ENCODE measurements at places on chromosomes 16 and 17. TPM values are rescaled to one million over a fixed set of nuclear protein-coding genes. Genes with fewer than 3 reads are reported as not detected.

OTOP3 gene
- total RNA-seq: not detected

GAS2L2 gene
- total RNA-seq: 0.09 TPM

TNP2 gene
- total RNA-seq: not detected

DNAI2 gene
- not detected for total RNA-seq

IRX5 gene
- 1.0 TPM for total RNA-seq

SHISA9 gene
- 2.5 TPM for total RNA-seq

VPS35 gene
- 115 TPM for total RNA-seq

HIGD1B gene
- total RNA-seq: not detected

GP2 gene
- not detected for total RNA-seq

- peak; percentile 64 for DNase-seq
- no peaks in the 10 kb centered on the region for H3K27me3 ChIP-seq
- no peak overlapping the region for H3K27ac ChIP-seq
- no peaks in the 10 kb centered on the region for H3K36me3 ChIP-seq
These were observed 1.1 kb downstream of the VAT1 start for GRCh38 chr17:43020789-43021740.

- H3K27me3 ChIP-seq: no peaks in the 10 kb centered on the region
- DNase-seq: no peak
- no peak overlapping the region for H3K4me3 ChIP-seq
- H3K4me1 ChIP-seq: no peaks in the 10 kb centered on the region
These were observed 9.9 kb downstream of the CSNK1D start for GRCh38 chr17:82263641-82264040.

DNA sequence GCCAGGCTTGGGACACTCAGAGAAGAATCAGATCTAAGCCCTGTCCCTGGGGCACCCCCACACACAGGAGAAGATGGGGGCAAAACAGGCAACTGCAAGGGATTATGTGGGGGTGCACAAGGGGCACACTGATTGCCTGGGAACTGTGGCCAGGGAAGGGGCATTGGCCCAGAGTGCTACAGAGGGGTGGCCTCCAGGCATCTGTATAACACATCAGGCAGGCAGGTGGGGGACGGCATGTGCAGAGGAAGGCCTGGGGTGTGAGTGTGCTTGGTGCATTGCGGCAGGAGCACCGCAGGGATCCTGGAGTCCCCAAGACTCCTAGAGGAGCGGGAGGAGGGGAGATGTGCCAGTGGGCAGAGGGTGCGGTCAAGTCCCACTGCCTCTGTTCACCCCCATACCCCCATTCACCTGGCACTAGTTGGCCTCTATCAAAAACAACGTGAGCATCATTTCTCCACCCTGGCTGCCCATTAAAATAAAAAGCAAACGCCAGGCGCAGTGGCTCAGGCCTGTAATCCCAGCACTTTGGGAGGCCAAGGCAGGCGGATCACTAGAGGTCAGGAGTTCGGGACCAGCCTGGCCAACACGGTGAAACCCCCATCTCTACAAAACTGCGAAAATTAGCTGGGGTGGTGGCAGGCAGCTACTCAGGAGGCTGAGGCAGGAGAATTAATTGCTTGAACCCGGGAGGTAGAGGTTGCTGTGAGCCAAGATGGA lies 41.5 kb downstream of the C16orf82 start:
- no peak for DNase-seq
- no peaks in the 10 kb centered on the region for H3K27me3 ChIP-seq
- peaks cover 8% of the 10 kb centered on the region for H3K4me1 ChIP-seq
- no peaks in the 10 kb centered on the region for H3K36me3 ChIP-seq

GRCh38 chr17:37650419-37651003 lies 7.3 kb upstream of the DDX52 start:
- H3K4me1 ChIP-seq: no peaks in the 10 kb centered on the region
- DNase-seq: peak; percentile 74
- no peaks in the 10 kb centered on the region for H3K36me3 ChIP-seq
- peaks cover 54% of the 10 kb centered on the region for H3K27me3 ChIP-seq
- H3K4me3 ChIP-seq: no peak overlapping the region

GRCh38 chr17:81039854-81040758 lies 5.2 kb downstream of the BAIAP2 start:
- H3K27me3 ChIP-seq: peaks cover 14% of the 10 kb centered on the region
- H3K4me1 ChIP-seq: peaks cover 24% of the 10 kb centered on the region
- no peak for DNase-seq
- no peak overlapping the region for H3K4me3 ChIP-seq
- H3K27ac ChIP-seq: no peak overlapping the region
- no peaks in the 10 kb centered on the region for H3K36me3 ChIP-seq

- H3K4me3 ChIP-seq: no peak overlapping the region
- H3K27ac ChIP-seq: no peak overlapping the region
- H3K27me3 ChIP-seq: no peaks in the 10 kb centered on the region
- H3K4me1 ChIP-seq: no peaks in the 10 kb centered on the region
These were observed 239.8 kb upstream of the CCL2 start for GRCh38 chr17:34015253-34015652.

- no peak for DNase-seq
- no peak overlapping the region for H3K4me3 ChIP-seq
- no peaks in the 10 kb centered on the region for H3K27me3 ChIP-seq
These were observed 9.5 kb upstream of the KSR1 start for GRCh38 chr17:27446569-27447301.

- no peaks in the 10 kb centered on the region for H3K36me3 ChIP-seq
- no peak for DNase-seq
- H3K27ac ChIP-seq: no peak overlapping the region
- H3K4me3 ChIP-seq: no peak overlapping the region
- H3K4me1 ChIP-seq: peaks cover 6% of the 10 kb centered on the region
These were observed 419.4 kb downstream of the PMP22 start for GRCh38 chr17:14845591-14846281.

GRCh38 chr17:14196377-14196997 lies 40.2 kb downstream of the CDRT15 start:
- no peaks in the 10 kb centered on the region for H3K27me3 ChIP-seq
- no peaks in the 10 kb centered on the region for H3K4me1 ChIP-seq
- no peak for DNase-seq
- no peak overlapping the region for H3K4me3 ChIP-seq
- H3K27ac ChIP-seq: no peak overlapping the region

- no peak for DNase-seq
- no peaks in the 10 kb centered on the region for H3K27me3 ChIP-seq
- H3K27ac ChIP-seq: no peak overlapping the region
- peaks cover 17% of the 10 kb centered on the region for H3K4me1 ChIP-seq
- H3K4me3 ChIP-seq: no peak overlapping the region
These were observed 30.2 kb upstream of the ABCC3 start for GRCh38 chr17:50604513-50604912.

DNA sequence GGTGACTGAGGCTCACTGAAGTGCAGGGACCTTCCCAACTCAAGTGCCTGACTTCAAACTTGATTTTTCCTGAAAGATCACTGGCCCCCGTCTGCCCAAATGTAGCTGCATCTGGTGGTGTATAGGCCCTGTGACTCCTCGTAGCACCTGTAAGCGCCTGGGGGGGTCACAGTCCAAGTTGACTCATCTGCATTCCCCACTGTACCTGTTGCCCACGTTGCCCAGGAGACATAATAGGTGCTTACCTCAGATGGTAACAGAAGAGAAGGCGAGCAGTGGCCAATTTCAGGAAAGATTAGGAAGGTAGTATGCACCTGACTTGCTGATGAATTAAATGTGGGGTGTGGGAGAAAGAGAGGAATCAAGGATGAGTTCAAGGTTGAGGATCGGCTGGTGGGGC lies 44.1 kb upstream of the EMP2 start:
- no peaks in the 10 kb centered on the region for H3K27me3 ChIP-seq
- DNase-seq: no peak
- no peak overlapping the region for H3K4me3 ChIP-seq
- H3K36me3 ChIP-seq: no peaks in the 10 kb centered on the region
- no peak overlapping the region for H3K27ac ChIP-seq
- H3K4me1 ChIP-seq: peaks cover 3% of the 10 kb centered on the region

- no peak overlapping the region for H3K27ac ChIP-seq
- peak; percentile 93 for DNase-seq
- H3K4me3 ChIP-seq: peak overlapping the region; percentile 45
- peaks cover 73% of the 10 kb centered on the region for H3K27me3 ChIP-seq
- H3K4me1 ChIP-seq: peaks cover 13% of the 10 kb centered on the region
- no peaks in the 10 kb centered on the region for H3K36me3 ChIP-seq
These were observed 43.4 kb upstream of the CRHR1 start for GRCh38 chr17:45740553-45741330.

DNA sequence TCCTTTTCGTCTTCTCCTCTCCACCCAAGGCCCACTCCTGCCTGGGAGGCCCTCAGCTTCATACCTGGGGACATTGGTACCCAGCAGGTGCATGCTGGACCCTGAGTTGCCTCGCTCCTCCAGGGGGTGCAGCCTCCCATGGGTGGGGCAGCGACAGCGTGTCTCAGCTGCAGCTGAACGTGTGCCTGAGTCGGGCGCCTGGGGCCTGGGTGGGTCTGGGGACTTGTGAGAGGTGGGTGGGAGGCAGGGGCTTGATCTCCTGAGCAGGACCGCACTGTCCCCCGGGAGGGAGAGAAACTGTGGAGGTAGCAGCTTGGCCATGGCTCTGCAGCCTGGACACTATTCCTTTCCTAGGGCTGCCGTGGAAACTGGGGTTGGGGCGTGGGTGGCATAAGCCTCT lies 24.8 kb upstream of the ENGASE start:
- no peaks in the 10 kb centered on the region for H3K36me3 ChIP-seq
- peaks cover 28% of the 10 kb centered on the region for H3K27me3 ChIP-seq
- peaks cover 18% of the 10 kb centered on the region for H3K4me1 ChIP-seq
- no peak overlapping the region for H3K4me3 ChIP-seq
- H3K27ac ChIP-seq: no peak overlapping the region
- no peak for DNase-seq

DNA sequence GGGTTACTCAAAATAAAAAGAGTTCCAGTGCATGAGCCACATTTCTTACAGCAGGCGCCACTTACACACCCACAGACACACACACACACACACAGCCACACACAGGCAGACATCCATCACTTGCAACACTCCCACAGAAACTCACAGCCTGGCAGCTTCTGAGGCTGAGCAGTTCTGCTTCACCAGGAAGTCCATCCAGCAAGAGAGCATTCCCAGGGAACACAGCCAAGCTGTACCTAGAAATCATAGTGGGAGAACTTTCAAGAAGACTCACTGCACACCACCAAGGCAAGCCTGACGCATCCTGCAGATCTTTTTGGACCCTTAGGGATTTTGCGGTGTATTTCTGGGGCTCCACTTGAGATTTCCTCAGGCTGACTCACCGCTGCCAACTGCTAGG lies 140.9 kb upstream of the WSB1 start:
- no peaks in the 10 kb centered on the region for H3K4me1 ChIP-seq
- no peak for DNase-seq
- H3K27me3 ChIP-seq: no peaks in the 10 kb centered on the region
- H3K36me3 ChIP-seq: no peaks in the 10 kb centered on the region

GRCh38 chr16:10957771-10958482 lies 13.6 kb downstream of the CLEC16A start:
- no peaks in the 10 kb centered on the region for H3K27me3 ChIP-seq
- H3K4me1 ChIP-seq: no peaks in the 10 kb centered on the region
- no peak overlapping the region for H3K27ac ChIP-seq
- DNase-seq: no peak
- H3K4me3 ChIP-seq: no peak overlapping the region

DNA sequence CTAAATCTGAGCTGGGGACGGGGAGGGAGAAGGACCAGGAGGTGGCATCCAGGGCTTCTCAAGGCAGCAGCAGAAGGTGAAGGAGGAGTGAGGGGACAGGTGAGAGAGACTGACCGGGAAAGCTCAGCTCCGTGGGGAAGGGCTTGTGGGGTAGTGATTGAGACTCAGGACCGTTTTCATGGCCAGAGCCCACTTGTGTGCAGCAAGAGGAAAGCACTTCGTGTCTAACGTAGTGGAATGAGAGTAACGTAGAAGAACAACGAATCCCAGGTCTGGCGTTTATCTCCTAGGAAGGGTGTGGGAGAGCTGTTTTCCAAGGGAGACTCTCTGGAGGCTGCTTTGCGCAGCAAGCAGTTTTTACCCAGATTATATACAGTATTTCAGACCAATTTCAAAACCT lies 1.3 kb upstream of the CDH3 start:
- peaks cover 44% of the 10 kb centered on the region for H3K27me3 ChIP-seq
- H3K4me1 ChIP-seq: peaks cover 31% of the 10 kb centered on the region
- no peak overlapping the region for H3K27ac ChIP-seq
- no peaks in the 10 kb centered on the region for H3K36me3 ChIP-seq
- peak overlapping the region; percentile 60 for H3K4me3 ChIP-seq

DNA sequence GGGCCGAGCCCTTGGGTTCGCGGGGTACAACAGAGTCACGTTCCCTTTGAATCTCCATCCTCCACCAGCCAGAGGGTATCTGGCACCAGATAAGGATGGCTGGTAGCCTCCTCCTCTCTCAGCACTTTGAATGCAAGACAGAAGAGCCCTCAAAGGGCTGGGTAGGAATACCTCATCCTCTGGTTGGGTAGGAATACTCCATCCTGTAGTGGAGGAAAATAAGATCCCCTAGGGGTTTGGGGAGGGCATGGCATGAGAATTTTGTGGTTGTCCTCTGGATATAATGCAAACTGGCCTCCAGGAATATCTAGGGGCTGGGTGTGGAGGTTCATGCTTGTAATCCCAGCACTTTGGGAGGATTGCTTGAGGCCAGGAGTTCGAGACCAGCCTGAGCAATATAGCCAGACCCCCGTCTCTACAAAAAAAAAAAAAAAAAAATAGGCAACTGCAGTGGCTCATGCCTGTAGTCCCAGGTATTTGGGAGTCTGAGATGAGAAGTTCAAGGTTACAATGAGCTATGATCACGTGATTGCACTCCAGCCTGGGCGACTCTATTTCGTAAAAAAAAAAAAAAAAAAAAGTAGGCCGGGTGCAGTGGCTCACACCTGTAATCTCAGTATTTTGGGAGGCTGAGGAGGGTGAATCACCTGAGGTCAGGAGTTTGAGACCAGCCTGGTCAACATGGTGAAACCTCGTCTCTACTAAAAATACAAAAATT lies 2.7 kb downstream of the IGFBP4 start:
- peaks cover 17% of the 10 kb centered on the region for H3K4me1 ChIP-seq
- H3K36me3 ChIP-seq: no peaks in the 10 kb centered on the region
- H3K27me3 ChIP-seq: peaks cover 6% of the 10 kb centered on the region
- DNase-seq: no peak
- no peak overlapping the region for H3K4me3 ChIP-seq

- no peaks in the 10 kb centered on the region for H3K27me3 ChIP-seq
- H3K4me3 ChIP-seq: no peak overlapping the region
- no peak overlapping the region for H3K27ac ChIP-seq
- H3K36me3 ChIP-seq: no peaks in the 10 kb centered on the region
- H3K4me1 ChIP-seq: peaks cover 36% of the 10 kb centered on the region
These were observed 204.8 kb downstream of the MSI2 start for GRCh38 chr17:57461082-57461481.

DNA sequence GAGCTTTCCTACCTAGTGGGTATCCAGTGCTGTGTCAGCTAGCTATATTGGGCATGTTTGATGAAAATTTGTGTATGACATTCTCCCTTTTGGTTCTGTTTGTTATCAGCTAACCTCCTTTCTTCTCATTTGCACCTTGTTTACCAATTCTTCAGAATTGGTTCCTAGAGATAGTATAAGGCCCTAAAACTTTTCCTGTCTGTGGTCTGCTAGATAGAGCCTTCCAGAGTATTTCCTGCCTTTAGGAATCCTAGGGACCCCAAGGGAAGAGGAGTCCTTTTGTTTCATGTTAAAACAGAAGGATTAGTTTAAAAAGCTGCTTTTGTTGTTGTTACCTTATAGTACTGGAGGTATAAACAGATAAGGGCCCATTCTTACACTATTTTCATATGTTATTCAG lies 11.5 kb downstream of the MAP3K3 start:
- no peaks in the 10 kb centered on the region for H3K27me3 ChIP-seq
- no peak for DNase-seq
- H3K4me3 ChIP-seq: no peak overlapping the region
- H3K27ac ChIP-seq: peak overlapping the region; percentile 63
- H3K4me1 ChIP-seq: peaks cover 28% of the 10 kb centered on the region

- no peak overlapping the region for H3K4me3 ChIP-seq
- peak; percentile 37 for DNase-seq
- H3K36me3 ChIP-seq: no peaks in the 10 kb centered on the region
- H3K27me3 ChIP-seq: no peaks in the 10 kb centered on the region
These were observed 80.1 kb downstream of the ABCC6 start for GRCh38 chr16:16143038-16143763.

Measured in neural progenitor cell (in vitro differentiated cells).